ENCODE measurements at places on chromosomes 4 and X.

- no peak for DNase-seq
Measured at GRCh38 chrX:96924581-96924980, 40.9 kb downstream of the RPA4 start.

- DNase-seq = no peak
Measured at GRCh38 chr4:15809058-15809457, 30.9 kb downstream of the CD38 start.

DNA sequence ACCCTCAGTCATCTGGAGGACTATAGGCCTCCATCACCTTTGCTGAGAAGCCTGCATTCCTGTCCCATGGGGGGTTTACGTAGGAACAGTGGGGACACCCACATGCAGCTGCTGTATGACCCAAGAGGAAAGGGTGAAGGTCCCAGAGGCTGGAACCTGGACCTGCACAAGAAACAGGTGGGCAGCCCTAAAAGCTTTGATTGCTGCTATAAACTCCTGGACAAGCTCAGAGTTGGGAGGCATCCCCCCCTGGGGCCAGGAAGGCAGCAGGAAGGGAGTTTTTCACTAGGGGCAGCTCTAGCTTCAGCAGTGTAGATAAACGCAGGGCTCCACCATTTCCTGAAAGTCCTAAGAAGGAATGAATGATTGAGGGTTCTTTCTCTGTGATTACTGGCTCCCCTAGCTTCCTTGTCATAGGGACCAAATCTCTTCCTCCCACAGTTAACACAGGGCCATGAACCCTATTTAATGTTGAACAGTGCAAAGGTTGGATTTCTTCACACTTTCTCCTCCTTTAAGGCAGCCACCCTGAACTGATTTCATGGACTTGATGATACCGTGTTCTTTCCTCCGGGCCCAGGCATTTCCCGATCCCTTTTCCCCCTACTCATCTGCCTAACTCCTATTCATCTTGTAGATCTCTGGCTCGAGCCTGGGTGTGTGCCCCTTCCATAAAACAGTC lies 84.2 kb downstream of the CHRNA9 start:
- DNase-seq = no peak

GRCh38 chr4:167890226-167890625 lies 202.1 kb upstream of the ANXA10 start:
- no peak for DNase-seq

- DNase-seq = no peak
Measured at GRCh38 chr4:102037566-102037965, 247.0 kb downstream of the BANK1 start.

DNA sequence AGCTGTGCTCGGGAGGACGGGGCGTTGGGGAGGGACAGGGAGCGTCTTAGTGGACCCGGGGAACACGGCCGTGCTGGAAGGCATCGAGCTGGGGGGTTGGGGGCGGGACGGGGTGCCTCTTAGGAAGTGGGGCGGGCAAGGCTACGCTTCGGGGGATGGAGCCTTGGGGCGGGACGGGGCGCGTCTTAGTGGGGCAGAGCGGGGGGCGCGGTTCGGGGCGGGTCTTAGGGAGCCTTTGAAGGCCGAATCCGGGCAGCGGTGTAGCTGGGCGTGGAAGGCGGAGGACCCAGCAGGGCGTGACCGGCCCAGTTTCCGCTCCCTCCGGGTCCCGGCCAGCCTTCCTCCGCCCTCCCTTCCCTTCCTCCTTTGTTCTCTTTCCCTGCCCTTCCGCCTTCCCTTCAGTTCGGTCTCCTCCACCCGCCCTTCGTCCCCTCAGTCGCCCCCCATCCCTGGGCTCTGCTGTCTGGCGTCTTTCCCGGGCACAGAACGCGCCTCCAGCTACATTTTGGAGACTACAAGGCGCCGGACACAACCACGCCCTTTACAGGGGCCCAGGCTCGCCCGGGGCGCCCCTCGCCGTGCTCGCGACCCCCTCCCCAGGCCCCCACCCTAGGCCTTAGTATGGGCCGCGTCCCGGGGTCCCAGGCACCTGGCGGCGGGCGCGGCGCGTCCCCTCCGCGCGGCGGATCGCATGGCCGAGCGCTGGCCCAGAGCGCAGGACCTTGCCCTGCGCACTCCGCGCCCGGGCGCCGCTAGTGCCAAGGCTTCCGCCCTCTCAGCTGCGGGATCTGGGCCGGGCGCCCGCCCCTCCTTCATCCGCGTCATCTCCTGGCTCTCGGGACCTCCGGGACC lies at the start of gene ARSD:
Gene ARSD, minus strand, starts transcription at position 757 of the 852 bp plus-strand sequence. Its CDS starts 64 bp downstream, at position 693.
- no peak for DNase-seq

DNA sequence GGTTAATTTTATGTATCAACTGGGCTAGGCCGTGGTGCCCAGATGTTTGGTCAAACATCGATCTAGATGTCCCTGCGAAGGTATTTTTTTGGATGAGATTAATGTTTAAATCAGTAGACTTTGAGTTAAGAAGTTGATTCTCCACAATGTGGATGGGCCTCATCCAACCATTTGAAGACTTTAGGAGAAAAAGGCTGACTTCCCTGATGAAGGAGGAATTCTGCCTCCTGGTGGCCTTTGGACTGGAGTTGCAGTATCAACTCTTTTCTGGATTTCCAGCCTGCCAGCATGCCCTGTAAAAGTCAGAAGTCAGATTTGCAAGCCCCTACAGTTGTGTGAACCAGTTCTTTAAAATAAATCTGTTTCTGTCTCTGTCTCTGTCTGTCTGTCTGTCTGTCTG lies 91.4 kb downstream of the STK32B start:
- DNase-seq = no peak

GRCh38 chr4:184817494-184818215 lies 8.1 kb downstream of the ACSL1 start:
- DNase-seq = no peak

DNA sequence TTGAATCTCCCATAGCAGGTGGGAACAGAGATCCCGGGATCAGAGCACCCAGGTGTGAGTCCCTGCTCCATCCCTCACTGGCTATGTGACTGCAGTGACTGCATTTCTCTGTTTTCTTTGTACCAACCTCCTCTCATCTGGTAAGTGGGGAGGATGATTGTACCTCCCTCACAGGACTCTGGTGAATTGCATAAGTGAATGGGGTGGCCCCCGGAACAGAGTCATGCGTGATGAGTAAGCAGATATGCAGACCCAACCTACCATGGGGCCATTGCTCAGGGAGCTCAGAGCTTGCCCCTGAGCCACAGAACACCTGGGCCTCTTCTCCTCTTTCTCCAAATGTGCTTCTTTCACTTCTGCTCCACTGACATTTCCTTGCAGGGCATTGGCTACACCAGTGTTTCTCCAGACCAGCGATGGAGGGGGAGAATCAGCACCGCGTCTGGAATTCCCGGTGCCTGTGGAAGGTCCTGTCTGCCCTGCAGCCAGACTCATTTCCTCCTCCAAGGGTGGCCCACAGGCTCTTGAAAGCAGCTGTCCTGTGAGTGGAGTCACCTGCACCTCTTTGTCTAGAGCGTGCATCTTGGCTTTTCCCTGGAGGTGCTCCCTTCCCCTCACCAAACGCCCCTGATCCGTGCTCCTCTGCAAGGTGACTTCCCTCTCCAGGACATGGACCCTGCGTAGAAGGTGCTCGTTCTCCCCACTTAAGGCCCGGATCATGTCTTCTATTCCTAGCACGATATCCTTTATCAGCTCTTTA lies 30.0 kb downstream of the C4orf50 start:
- no peak for DNase-seq

GRCh38 chr4:19429684-19430083 lies 822.0 kb upstream of the SLIT2 start:
- DNase-seq = no peak

- no peak for DNase-seq
Measured at GRCh38 chr4:34198966-34199365, 2045.3 kb downstream of the ARAP2 start.

- no peak for DNase-seq
Measured at GRCh38 chrX:9882669-9883446, 84.3 kb upstream of the CLDN34 start.

DNA sequence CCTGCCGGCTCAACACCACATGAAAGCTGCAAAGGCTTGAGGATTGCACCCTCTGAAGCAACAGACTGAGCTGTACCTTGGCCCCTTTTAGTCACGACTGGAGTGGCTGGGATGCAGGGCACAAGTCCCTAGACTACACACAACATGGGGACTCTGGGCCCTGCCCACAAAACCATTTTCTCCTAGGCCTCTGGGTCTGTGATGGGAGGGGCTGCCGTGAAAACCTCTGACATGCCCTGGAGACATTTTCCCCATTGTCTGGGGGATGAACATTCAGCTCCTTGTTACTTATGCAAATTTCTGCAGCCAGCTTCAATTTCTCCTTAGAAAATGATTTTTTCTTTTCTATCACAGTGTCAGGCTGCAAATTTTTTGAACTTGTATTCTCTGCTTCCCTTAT lies 123.5 kb upstream of the SMARCAD1 start:
- no peak for DNase-seq

- DNase-seq = no peak
Measured at GRCh38 chrX:111114806-111115205, 18.8 kb downstream of the PAK3 start.

DNA sequence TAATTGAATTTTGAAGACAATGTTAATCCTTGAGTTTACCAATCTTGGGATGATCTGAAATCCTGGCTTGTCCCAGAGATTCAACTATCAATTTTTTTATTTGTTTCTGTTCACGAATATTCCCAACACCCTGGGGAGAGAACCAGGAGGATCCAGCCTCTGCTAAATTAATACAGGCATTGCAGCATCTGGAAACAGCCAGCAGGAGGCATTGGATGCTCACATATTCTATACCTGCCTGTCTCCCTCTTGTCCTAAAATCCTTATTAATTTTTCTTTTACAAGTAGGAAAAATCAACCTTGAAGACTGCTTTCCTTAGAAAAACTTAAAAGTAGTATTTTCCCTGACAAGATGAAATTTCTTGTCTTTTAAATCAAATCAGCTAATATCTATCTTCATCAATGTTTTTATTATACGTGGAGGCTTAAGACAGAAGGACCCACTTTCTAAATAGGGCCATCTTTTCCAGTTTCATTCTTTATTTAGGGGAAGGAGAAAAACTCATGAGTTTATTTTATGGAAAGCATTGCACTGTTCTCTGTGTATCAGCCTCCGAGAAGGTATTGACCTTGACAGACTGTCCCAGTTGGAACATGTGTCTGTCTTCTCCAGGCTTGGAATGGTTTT lies 102.4 kb downstream of the CLNK start:
- DNase-seq = peak; percentile 10

DNA sequence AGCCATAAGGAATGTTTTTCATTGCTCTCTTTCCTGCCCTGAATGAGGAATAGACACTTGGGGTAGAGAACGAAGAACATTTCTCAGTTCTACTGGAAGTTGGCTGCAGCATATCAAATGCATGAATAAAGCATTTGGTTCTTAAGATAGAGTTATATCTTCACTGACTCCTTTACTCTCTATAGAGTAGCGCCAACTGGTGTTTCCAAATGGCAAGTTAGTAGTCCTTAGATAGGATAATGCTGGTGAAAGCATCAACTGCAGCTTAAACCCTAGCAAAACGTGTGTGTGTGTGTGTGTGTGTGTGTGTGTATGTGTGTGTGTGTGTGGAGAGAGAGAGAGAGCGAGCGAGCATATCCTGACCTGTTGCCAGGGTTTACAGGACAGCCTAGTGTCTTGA lies 62.2 kb upstream of the FRMPD4 start:
- no peak for DNase-seq

DNA sequence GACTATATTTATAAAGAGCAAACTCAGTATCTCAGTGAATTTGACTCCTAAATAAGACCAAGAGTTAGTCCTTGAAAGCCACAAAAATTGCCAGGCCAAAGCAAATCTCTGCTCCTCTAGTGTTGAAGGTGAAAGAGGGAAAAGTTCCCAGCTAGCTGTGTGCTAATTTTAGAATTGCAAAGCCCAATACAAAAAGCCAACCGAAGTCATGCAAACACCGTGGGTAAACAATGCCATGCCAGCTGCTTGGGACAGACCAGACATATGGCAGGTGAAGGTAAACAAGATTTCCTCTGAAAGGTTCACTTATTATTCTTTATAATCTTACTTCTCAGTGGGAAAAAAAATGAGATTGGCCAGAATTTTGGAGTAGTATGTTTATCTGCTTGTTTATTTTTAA lies 80.5 kb upstream of the LNX1 start:
- peak; percentile 43 for DNase-seq

- DNase-seq = no peak
Measured at GRCh38 chr4:189787216-189788031, 153.2 kb upstream of the FRG1 start.

- DNase-seq = no peak
Measured at GRCh38 chr4:86845593-86845992, 3.6 kb downstream of the SLC10A6 start.

DNA sequence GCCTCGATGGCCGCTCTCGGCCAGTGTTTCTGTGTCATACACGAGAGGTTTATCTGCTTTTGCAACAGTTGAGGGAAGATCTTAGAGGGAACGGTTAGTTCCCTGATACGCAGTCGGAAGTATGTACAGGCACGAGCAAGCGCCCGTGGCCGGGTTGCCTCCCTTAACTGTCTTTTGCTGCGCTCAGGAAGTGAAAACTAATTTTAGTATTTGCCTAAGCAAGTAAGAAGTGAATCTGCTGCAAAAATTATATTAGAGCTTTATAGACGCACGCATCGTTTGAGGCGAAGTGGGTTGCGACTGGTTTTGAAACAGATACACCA lies 695 bp downstream of the MTM1 start:
- no peak for DNase-seq

DNA sequence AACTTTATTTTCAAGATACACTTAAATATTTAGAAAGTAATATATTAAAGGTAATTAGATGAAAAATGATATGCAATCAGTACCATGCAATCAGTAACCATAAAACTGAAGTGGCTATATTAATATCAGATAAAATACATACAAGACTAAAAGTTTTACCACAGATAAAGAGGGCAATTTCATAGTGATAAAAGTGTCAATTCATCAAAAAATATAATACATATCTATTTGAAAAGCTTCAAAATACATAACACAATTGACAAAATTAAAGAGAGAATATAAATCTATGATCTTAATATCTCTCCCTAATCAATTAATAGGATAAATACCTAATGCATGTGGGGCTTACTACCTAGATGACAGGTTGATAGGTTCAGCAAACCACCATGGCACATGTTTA lies 105.5 kb downstream of the SOWAHB start:
- DNase-seq = no peak

DNA sequence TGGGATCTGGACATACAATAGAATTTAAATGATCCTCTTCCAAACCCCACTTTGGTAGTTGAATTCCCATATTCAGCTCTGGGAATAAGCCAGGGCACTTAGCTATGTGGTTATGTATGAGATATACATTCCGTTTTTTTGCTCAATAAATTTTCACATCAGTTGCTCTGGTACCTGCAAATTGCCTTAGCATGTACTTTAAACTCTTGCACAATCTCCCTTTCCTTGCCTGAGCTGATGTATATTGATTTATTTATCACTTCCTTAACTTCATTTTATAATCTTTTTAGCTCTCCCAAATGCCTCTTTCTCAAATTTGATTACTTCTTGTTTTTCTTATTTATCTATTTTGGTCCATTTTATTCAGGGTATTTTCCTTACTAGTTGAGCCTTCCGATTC lies 90.1 kb upstream of the AGA start:
- DNase-seq = no peak

DNA sequence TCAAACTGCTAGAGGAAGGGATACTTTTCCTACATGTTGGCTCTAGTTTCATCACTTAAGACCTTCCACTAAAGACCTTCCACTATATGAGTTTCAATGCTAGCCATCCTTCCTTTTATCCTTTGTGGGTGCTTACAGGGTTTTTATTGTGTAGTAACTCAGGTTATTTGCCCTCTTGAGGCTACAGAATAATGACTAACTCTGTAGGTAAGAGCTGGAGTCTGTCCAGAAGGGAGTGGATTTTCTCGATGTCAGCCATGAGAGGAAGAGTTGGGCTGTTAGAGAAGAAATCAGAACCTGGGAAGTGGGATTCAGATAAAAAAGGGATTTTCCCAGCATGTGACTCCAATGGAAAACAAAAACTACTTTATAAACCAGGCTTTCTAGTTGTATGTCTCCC lies 27.5 kb upstream of the HERC5 start:
- DNase-seq = no peak
